ENCODE measurements at places on chromosomes 12 and 14.

DNA sequence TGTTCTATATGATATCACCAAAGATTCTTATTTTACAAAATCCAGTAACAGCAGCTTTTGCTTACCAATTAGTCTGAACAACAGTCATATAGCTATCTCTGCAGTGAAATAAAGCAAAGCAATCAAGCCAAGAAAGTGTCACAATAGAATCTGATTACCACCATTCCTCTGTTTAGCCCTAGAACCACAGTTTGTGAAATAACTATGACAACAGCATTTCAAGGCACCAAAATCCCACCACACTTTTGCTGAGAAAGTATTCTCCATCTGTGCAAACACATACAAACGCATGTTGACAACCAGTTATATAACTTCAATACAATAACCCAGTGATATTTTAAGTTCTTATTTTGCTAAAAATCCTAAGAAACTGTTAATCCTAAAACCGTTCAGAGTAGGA, 7.4 kb downstream of the PPP1R13B start:
- no peak for DNase-seq

GRCh38 chr14:102445641-102446040, 63.9 kb downstream of the ANKRD9 start:
- DNase-seq = no peak

GRCh38 chr12:75978677-75979076, 52.9 kb downstream of the PHLDA1 start:
- no peak for DNase-seq

- no peak for DNase-seq
These were observed 133.8 kb downstream of the SLC2A13 start for GRCh38 chr12:39972119-39972518.

GRCh38 chr14:35332517-35333263, 40.5 kb downstream of the PSMA6 start:
- DNase-seq = peak; percentile 41

DNA sequence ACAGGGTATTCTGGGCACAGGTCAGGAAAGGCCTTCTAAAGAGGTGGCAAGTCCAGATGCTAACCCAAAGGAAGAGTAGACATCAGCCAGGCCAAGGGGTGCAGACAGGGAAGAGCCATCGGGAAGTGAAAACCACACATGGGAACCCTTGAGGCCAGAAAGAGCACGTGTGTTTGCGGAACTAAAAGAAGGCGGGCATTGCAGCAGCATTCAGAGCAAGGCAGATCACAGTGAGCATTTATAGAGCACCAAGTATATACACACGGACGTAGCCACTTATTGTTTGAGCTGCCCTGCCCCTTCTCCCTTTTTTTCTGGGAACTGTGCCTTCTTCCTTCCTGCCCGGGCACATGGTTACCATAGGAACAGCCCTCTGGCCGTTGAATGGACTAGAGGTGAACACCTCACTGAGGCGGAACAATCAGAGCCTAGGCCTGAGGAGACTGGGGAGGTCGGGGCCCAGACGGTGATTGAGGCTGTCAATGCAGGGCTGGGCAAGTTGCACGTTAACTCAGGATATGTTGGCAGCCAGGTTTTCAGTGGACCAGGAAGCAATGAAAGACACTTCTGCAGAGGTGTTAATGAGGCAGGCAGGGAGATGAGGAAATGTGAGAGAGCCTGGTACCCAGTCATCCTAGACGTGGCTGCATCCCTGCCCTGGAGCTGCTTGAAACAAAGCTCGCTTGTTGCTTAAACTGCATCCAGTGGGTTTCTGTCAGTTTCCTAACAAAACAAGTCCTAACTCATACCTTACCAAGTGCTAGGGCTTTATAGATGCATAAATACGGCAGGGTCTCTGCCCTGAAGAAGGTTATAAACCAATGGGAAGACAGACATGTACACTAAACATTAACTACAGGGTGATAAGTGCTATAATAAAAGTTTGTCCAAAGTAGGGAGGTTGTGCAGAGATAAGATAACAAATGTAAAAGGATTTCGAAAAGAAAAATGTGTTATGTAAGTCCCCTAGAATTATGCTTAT, 34.2 kb downstream of the MOAP1 start:
- DNase-seq = no peak

DNA sequence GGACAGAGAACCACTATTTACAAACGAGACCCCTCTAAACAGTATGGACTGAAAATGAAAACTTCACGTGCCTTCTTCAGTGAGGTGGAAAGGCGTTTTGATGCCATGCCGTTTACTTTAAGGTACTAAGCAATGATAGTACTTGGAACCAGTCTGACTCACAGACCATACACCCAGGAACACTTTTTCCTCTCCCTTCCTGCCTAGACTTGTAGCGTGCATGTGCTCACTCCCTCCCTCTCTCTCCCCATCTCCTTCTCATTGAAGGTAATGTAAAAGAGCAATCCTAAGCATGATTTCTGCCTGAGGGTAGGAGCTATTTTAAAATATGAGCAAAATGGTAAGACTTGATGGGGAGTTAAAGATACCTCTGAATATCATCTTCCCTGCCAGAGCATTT, 5.9 kb upstream of the RPL41 start:
- no peak for DNase-seq

DNA sequence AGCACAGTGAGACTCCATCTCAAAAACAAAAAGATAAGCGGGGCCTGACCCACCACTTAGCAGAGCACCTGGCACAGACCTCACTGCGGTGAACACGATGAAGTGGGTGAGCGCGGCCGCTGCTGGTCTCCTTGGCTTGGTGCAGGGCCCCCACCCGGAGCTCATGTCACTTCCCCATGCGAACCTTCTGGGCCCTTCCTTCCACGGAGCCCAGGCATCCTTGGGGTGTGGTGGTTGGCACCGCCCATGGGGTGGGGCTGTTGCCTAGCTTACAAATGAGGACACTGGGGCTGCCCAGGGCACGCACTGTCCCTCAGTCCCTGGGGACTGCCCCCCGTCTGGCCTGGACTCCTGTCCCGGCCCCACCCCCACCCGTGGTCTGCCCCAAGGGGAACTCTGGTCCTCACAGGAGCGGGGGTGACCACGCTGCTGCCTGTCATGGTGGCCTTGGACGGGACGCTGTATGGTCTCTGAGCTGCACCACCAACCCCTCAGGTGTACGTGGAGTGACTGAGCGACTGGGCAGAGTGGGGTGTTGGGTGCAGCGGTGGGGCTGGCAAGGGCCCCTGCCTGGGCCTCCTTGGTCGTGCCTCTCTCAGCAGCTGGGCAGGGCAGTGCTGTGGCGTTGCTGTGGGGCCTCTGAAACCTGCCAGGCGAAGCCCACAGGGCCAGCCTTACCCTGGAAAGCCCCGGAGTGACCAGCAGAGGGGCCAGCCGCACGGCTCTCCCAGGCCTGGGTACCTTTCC, 15.3 kb downstream of the FBRSL1 start:
- DNase-seq = no peak

DNA sequence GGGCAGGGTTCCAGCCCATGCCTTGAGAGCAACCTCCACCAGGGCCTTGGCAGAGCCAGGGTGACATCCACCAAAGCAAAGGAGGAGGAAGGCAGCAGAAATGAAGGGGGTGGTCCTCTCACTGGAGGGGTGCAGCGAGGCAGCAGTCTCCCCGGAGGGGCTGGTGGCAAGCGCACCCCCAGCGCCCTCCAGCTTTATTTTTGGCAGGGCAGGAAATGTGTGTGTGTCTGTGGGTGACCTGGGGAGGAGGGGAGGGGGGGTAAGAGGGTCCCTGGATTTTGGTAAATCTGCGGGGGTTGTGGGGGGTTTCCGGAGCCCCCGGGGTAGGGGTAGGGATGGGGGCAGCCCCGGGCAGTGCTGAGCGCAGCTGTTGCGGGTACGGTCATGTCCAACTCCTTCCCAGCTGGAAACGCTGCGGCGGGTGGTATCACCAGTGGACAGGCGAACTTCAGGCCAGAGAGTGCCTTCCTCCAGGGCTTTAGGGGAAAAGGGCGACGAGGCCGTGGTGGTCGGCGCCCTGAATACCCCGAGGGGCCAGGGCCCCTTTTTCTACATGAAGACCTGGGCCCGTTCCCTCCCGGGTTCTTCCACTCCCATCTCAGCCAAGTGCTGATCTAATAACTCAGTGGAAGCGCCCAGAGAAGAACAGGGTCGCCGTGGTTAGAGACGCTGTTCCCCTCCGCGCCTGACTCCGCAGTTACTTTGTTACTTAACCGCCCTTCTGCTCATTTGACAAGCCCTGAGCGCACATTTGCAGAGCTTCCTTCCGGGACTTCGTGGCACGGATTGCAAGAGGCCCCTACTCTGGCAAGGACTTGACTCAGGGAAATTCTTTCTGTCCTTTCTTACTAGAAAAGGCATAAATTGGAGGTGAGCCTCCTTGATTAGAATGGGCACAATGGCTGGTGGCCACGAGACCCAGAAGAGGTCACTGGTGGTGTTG, 55.2 kb downstream of the FOS start:
- peak; percentile 27 for DNase-seq

GRCh38 chr14:92538412-92538985, 24.9 kb downstream of the RIN3 start:
- no peak for DNase-seq

Measured in stimulated activated CD4-positive, alpha-beta T cell treated with anti-CD3 and anti-CD28 coated beads, Interleukin-12 subunit alpha, Interleukin-12 subunit beta, amount 100 ng/mL, for 4 hours (primary cell).